ENCODE measurements at places on chromosomes 16 and 17.

- no peak for DNase-seq
These were observed 71.7 kb downstream of the KCNJ2 start for GRCh38 chr17:70241071-70241470.

- DNase-seq: no peak
These were observed 289.1 kb downstream of the CA10 start for GRCh38 chr17:51869387-51869786.

GRCh38 chr17:82345151-82345976 lies 11.8 kb upstream of the SECTM1 start:
- no peak for DNase-seq

DNA sequence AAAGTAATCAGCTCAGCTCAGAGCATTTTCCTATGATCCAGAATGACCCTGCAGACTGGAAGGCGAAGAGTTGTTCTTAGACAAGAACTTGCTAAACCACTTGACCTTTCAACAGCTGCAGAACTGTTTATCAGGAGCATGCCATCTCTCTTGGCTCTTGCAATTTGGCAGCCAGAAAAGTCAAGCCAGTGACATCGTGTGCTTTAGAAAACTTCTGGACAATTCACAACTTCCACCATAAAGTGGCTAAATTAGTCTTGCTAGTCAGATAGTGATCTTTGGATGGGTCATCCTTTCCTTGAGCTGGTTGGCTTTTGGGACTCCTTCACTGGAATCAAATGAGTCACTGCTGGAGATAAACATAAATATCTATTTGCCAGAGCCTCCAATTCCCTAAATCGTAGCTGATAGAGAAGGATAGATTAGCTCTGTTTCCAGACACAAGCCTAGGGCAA lies 146.5 kb downstream of the MAP2K6 start:
- no peak for DNase-seq

GRCh38 chr17:55872374-55872773 lies 121.5 kb downstream of the PCTP start:
- DNase-seq: no peak

DNA sequence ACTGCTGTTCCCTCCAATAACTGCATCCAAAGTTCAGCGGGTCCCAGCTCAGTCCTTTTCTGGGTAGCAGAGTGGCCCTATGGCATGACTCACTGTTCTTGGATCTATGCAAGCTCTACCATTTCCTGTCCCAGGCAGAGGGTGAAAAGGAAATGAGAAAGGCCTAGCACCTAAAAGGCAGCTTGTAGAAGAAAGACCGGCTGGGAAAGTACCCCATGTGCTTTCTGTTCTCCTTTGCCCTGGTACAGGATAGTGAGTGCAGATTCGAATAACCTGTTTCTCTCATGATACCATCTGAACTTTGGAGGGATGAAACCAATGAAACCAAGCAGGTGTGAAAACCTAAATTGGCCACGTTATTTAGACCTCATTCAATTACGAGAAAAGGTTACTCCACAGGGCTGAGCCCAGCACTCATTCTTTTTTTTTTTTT lies 12.7 kb upstream of the HASPIN start:
- DNase-seq: no peak

GRCh38 chr17:68498479-68499326 lies 13.5 kb upstream of the PRKAR1A start:
- no peak for DNase-seq

- DNase-seq: no peak
These were observed 489.8 kb downstream of the NPIPA7 start for GRCh38 chr16:16868727-16869126.

DNA sequence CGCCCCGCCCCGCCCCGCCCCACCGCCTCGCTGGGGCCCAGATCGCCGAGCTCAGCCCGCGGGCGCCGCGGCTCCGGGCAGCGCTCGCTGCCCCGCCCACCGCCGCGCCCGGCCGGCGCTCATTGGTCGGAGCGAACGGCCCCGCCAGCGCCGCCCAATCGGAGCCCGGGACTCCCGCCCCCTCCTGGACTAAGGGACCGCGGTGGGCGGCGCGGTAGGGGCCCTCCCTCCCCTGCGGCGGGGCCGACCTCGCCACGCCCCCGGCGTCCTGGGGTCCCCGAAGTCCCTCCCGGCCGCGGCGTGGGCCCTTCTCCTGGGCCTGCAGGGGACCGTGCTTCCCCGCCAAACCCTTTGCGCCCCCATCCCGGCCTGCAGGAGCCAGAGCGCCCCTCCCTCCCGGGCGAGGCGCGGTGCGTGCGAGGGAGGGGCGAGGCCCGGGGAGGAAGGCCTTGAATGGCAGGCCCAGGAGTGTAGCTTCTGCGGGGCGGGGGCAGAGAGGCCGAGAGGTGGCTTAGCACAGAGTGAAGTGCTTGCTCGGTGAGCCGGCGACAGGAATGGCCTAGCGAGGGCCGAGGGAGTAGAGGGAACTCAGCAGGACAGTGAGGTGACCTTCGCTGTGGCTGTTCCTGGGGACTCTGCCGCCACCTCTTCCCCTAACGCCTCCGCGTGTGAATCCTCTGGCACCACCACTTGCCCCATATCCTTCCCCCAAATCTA lies at the start of gene CAMKK1:
TSS of gene CAMKK1 (minus strand) at position 51 of the 717 bp plus-strand sequence. CDS start 7,366 bp downstream, outside the sequence.
- DNase-seq: peak; percentile 73

DNA sequence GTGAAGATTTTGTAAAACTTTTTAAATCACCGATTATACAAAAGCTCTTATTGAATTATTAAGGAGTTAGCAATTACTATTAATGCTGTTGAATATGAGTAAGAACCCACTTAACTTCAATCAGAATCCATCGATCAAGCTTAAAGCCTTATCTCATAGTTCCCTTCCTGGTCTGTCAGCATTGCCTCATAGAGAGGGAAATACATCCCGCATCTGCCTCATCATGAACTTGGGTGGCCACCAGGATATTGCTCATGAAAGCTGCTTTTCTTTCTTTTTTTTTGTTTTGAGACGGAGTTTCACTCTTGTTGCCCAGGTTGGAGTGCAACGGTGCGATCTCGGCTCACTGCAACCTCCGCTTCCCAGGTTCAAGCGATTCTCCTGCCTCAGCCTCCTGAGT lies 66.7 kb downstream of the PIGL start:
- no peak for DNase-seq

GRCh38 chr17:67658265-67658664 lies 59.5 kb upstream of the NOL11 start:
- DNase-seq: no peak

DNA sequence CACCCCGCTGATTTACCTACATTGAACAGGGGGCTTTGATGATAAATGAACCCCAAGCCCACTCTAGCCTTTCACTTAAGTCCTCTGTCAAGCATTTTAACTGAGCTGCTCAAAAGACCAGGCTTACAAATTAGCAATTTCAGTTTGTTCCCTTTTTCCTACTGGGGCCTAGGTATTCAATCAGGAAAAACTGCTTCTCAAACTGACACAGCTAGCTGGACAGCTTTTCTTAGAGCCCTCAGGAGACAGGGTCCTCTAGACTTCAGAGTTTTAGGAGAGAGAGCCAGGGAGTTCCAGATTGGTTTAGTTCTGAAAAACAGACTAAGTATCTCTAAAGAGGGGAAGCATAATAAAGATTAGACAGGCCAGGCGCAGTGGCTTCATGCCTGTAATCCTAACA lies 6.2 kb upstream of the HEXIM2 start:
- no peak for DNase-seq

GRCh38 chr17:46874906-46875305 lies 23.5 kb downstream of the WNT9B start:
- no peak for DNase-seq

- DNase-seq: no peak
These were observed 39.8 kb downstream of the USP43 start for GRCh38 chr17:9684955-9685621.

DNA sequence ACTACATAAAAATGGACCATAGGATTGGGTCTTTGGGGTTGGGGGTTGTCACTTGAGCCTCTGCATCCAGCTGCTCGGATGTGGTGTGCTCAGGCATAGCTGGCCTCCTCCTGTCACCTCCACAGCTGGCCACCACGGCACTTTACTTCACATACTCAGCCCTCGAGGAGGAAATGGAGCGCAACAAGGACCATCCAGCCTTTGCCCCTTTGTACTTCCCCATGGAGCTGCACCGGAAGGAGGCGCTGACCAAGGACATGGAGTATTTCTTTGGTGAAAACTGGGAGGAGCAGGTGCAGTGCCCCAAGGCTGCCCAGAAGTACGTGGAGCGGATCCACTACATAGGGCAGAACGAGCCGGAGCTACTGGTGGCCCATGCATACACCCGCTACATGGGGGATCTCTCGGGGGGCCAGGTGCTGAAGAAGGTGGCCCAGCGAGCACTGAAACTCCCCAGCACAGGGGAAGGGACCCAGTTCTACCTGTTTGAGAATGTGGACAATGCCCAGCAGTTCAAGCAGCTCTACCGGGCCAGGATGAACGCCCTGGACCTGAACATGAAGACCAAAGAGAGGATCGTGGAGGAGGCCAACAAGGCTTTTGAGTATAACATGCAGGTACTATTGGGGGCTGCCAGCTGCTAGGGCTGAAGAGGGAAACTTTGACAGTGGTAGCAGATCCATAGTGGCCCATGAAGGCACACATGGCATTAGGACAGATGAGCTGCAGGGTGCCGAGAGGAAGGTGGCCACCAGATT lies 30.8 kb downstream of the CDIP1 start:
- DNase-seq: no peak

- DNase-seq: no peak
These were observed 4.7 kb downstream of the SLC5A11 start for GRCh38 chr16:24850289-24850938.

DNA sequence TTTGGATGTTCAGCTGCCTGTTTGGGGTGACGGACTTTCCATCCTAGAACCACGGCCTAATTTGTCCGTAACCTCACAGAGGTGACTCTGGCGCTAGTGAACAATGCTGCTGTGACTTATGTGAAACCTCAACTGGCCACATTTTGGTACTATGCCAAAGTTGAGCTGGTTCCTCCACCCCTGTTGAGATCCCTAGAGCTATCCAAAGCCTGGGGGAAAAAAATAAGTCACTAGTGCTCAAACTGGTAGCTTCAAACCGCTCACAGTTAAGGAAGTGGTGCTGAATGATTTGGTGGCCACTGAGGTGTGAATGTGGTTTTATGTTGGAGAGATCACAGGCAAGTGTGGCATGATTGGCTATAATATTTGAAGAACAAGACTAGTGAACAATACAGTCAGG lies 11.3 kb upstream of the TUBG2 start:
- no peak for DNase-seq

- peak; percentile 88 for DNase-seq
These were observed at the start of gene AXIN2 for GRCh38 chr17:65561452-65562205. AXIN2 (minus strand) TSS chr17:65561648; CDS start chr17:65558620, 3,028 bp downstream.

DNA sequence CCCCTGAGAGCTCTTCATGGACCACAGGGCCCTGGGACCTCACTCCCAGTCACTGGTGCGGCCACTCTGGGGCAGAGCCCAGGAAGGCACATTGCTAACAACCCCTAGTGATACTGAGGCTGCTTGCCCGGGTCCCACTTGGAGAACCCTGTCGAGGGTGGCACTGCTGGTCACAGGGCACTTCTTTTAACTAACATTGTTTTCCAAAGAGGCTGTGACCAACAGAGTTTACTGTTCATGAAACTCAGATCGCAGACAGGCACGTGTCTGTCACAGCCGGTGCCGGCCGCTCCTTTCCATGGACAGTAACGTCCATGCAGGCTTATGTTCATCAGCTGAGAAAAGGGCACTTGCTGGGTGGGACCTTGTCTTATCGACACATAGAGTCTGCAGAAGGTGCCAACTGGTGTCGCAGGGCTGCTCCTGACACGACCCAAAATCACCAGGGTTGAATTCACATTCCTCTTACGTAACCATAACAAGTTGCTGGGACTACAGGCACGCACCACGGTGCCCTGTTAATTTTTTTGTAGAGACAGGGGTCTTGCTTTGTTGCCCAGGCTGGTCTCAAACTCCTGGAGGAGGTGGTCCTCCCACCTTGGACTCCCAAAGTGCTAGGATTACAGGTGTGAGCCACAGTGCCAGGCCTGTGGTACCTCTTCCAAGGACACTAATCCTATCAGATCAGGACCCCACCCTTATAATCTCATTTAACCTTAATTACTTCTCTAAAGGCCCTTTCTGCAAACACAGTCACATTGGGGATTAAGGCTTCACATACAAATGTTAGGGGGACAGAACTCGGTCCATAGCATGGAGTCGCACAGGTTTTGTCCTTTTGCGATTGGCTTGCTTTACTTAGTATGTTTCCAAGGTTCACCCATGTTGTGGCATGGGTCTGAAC lies 1.2 kb upstream of the ZC3H18 start:
- DNase-seq: no peak

DNA sequence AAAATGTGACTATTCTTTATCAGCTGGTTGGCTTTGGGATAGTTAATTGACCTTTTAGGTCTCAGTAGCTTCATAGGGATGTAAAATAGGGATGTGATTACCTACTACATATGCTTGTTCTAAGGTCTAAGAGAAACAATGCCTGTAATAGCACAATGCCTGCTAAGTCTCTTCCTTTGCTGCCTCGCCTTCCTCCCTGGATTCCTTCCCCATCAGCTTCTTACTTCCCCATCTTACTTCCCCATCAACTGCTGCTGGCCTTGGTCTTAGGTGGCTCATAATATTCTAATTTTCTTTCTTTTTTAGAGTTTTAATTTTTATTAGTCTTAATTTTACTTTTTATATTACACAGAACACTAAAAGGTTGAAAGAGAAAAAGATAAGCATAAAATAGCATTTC lies 59.2 kb upstream of the GOT2 start:
- DNase-seq: no peak

DNA sequence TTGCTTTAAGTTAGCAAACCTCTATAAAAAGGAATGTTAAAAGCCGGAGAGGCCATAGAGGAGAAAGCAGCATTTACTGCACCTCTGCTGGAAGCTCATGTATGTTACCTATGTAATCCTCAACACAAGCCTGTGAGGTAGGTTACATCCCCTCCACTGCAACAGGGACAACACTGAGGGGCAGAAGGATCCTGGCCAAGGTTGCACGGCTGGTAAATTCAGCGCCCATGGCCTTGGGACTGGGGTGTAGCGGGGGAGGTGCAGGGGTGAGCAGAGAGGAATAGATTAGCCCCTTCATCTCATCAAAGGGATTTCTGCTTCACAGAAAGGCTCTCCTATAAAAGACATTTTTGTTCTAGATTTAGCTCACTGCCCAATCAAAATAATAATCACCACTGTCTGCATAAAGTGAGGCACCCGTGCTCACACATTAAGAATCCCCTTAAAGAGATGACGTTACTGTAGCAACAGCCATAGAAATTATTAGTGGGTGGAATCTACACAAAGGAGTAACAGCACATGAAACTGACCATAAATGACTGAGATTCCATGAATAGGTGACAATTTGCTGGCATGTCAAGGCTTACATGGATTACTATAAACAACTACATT lies 3.3 kb downstream of the ZCCHC14 start:
- DNase-seq: no peak

DNA sequence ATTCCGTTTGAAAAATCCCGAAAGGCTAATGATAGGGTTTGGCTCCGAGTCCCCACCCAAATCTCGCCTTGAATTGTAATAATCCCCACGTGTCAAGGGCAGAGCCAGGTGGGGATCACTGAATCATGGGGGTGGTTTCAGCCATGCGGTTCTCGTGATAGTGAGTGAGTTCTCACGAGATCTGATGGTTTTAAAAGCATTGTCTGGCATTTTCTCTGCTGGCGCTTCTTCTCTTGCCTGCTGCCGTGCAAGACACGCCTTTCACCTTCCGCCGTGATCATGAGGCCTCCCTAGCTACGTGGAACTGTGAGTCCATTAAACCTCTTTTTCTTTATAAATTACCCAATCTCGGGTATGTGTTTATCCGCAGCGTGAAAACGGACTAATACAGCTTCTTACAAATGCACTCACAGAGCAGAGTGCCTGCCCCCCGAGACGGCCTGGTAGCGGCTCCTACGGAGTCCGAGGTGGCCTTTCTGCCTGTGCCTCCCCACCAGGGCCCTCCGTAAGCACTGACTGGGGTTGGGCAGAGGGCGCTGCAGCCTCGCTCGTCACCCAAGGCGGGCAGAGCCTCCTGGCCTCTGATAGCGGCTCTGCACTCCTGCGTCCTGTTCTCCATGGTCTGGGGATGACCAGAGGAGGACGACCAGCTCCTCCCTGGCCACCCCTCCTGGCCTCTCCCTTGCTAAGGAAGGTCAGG lies 131.7 kb downstream of the FOXL1 start:
- DNase-seq: no peak
